ENCODE measurements at places on chromosomes 6 and 20. TPM values are rescaled to one million over a fixed set of nuclear protein-coding genes. Genes with fewer than 3 reads are reported as not detected.

Gene NCR2
- total RNA-seq = not detected

DNA sequence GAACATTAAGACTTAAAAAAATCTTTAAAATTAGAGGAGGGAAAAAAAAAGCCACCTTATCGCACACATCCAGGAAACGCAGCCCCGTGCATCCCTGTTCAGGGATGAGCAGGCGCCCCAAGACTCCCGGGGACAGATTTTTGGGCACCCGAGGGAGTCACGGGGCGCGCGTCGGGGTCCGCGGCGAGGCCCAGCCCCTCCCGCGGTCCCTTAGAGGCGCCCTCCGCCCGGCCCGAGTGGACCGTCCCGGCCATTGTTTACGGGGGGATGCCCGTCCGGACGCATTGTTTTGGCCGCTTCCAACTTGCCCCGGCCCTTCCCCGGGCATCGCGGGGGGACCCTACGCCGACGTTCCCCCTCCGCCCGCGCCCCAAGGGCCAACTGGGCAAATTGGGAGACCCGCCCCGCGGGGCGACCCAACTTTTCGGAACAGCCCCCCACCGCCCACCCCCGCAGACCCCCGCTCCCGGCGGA is 610 bp downstream of the ZNF217 start:
- no peak for DNase-seq
- H3K27me3 ChIP-seq = no peaks in the 10 kb centered on the region
- H3K27ac ChIP-seq = peak overlapping the region; percentile 93
- peaks cover under 1% of the 10 kb centered on the region for H3K4me1 ChIP-seq

GRCh38 chr6:107275330-107275865 is 160.1 kb upstream of the BEND3 start:
- no peaks in the 10 kb centered on the region for H3K4me1 ChIP-seq
- H3K4me3 ChIP-seq = no peak overlapping the region
- H3K27me3 ChIP-seq = no peaks in the 10 kb centered on the region
- H3K36me3 ChIP-seq = no peaks in the 10 kb centered on the region

DNA sequence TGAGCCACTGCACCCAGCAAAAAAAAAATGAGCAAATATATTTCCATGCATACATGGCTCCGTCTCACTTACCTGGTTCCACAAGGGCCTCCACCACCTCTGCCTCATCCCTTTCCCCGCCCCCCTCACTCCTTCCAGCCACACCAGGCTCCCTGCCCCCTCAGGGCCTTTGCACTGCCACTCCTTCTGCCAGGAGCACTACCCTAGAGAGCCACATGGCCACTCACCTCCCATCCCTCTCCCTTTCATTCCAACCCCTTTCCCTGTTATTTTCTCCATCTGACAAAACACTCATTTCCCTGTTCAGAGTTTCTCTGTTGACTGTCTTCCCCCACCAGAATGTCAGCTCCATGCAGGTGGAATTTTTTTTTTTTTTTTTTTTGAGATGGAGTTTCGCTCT is 12.8 kb downstream of the SNAI1 start:
- DNase-seq = no peak
- H3K4me3 ChIP-seq = no peak overlapping the region
- no peaks in the 10 kb centered on the region for H3K27me3 ChIP-seq
- H3K4me1 ChIP-seq = peaks cover 7% of the 10 kb centered on the region
- no peak overlapping the region for H3K27ac ChIP-seq
- no peaks in the 10 kb centered on the region for H3K36me3 ChIP-seq

Gene TMEM244
- not detected for total RNA-seq

Gene SEMG1
- not detected for total RNA-seq

- no peak overlapping the region for H3K4me3 ChIP-seq
- no peak for DNase-seq
- H3K4me1 ChIP-seq = peaks cover 21% of the 10 kb centered on the region
These were observed 33.2 kb upstream of the TAF8 start for GRCh38 chr6:42017021-42017643.

Gene KIAA0408
- not detected for total RNA-seq

DNA sequence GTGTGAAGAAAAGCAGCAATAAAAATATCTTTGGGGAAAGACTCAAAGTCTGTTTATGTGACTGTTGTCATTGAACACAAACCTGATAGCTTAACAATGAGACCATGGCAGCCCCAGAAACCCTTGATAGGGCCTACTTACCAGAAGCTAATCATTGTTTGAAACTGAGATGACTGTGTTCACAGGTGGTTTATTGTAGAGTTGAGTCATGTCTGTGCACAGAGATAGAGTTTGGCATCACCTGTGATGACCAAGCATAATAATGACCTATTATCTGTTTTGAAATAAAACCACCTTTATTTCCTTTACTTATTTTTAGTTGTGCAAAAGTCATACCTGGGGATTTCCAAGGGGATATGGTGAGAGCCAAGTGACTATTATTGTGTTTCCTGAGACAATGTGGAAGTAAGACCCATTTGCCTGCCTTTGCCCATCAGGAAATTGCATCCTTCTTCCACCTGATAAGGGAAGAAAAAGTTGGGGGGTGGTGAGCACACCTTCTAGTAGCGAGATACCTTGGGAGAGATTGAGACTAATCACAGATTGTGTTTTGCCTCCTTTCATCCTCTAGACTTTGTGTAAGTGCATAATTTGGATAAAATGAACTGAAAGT is 456.9 kb upstream of the JAG1 start:
- no peak overlapping the region for H3K4me3 ChIP-seq
- no peaks in the 10 kb centered on the region for H3K36me3 ChIP-seq
- no peaks in the 10 kb centered on the region for H3K27me3 ChIP-seq
- no peaks in the 10 kb centered on the region for H3K4me1 ChIP-seq
- H3K27ac ChIP-seq = no peak overlapping the region
- DNase-seq = peak; percentile 41

Gene KCNK16
- total RNA-seq = not detected

- no peaks in the 10 kb centered on the region for H3K36me3 ChIP-seq
- H3K27ac ChIP-seq = no peak overlapping the region
- H3K4me3 ChIP-seq = no peak overlapping the region
- DNase-seq = no peak
- no peaks in the 10 kb centered on the region for H3K4me1 ChIP-seq
- H3K27me3 ChIP-seq = no peaks in the 10 kb centered on the region
These were observed 211.5 kb downstream of the SOX4 start for GRCh38 chr6:21804941-21805610.

- H3K4me1 ChIP-seq = no peaks in the 10 kb centered on the region
- H3K36me3 ChIP-seq = no peaks in the 10 kb centered on the region
- H3K27ac ChIP-seq = no peak overlapping the region
These were observed 13.9 kb downstream of the GJA1 start for GRCh38 chr6:121449331-121449730.

DNA sequence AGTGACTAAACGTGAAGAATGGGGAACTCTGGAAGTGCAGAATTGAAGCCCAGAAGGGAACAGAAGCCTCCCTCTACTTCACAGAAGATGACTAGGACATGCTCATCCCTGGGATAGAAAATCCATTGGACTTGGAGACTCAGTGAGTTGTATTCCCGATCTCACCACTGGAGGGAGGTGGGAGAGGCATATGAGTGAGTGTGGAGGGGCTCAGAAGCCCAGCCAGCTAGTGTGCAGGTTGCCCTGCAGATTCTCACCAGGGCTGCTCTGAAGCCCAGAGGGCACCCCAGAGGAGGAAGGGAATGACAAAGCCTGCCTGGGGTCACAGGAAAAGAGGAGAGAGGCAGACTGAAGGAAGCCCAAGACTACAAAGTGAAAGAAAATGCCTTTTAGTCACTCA is 42.1 kb upstream of the HLA-E start:
- H3K27me3 ChIP-seq = peaks cover 19% of the 10 kb centered on the region
- H3K4me1 ChIP-seq = peaks cover 18% of the 10 kb centered on the region
- no peak overlapping the region for H3K4me3 ChIP-seq
- H3K36me3 ChIP-seq = no peaks in the 10 kb centered on the region
- no peak overlapping the region for H3K27ac ChIP-seq

- H3K27me3 ChIP-seq = no peaks in the 10 kb centered on the region
- H3K4me1 ChIP-seq = peaks cover 5% of the 10 kb centered on the region
- DNase-seq = no peak
- H3K27ac ChIP-seq = no peak overlapping the region
- H3K4me3 ChIP-seq = no peak overlapping the region
These were observed 3.8 kb upstream of the OGFRL1 start for GRCh38 chr6:71284785-71285184.

Gene WFDC10B
- not detected for total RNA-seq

- H3K36me3 ChIP-seq = no peaks in the 10 kb centered on the region
- peaks cover 4% of the 10 kb centered on the region for H3K4me1 ChIP-seq
- H3K27me3 ChIP-seq = no peaks in the 10 kb centered on the region
- DNase-seq = no peak
These were observed 160.4 kb downstream of the RALGAPA2 start for GRCh38 chr20:20552076-20552475.

DNA sequence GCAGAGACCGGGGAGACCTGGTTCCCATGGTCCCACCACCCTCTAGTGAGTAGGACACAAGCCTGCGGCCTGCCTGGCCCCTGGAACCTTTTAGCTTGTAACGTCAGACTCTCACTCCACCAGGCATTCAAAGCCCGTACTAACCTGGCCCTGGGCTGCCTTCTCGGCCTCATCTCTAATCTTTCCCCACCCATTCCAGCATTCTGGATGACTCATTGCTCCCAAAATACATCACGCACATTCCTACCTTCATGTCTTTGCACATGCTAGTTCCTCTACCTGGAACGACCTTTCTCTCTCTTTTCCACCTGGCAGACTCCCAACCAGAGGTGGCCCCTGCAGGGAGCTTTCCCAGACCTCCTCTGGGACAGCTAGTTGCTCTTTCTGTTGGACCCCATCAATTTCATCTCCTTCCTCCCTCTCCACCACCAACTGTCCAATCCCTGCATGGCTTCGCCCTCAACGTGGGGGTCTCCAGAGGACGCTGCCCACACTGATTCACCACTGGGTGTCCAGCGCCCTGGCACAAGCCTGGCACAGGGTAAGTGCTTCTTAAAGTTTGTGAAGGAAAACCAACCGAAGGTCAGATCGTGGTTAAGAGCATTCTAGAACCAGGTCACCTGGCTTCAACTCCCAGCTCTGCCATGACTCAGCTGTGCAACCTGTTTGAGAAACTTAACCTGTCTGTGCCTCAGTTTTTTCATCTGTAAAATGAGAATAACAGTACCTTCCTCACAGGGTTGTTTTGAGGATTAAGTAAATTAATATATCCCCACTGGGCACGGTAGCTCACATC is 35.2 kb downstream of the JPH2 start:
- H3K36me3 ChIP-seq = no peaks in the 10 kb centered on the region
- H3K27ac ChIP-seq = no peak overlapping the region
- H3K27me3 ChIP-seq = no peaks in the 10 kb centered on the region
- no peaks in the 10 kb centered on the region for H3K4me1 ChIP-seq

- no peak overlapping the region for H3K27ac ChIP-seq
- H3K36me3 ChIP-seq = no peaks in the 10 kb centered on the region
- H3K27me3 ChIP-seq = no peaks in the 10 kb centered on the region
- no peak overlapping the region for H3K4me3 ChIP-seq
- no peak for DNase-seq
These were observed 191.2 kb upstream of the RREB1 start for GRCh38 chr6:6916598-6916997.

Gene PPP1R16B
- 89.9 TPM for total RNA-seq

GRCh38 chr6:105855433-105855832 is 230.7 kb upstream of the PRDM1 start:
- H3K4me3 ChIP-seq = no peak overlapping the region
- H3K27me3 ChIP-seq = no peaks in the 10 kb centered on the region
- no peak for DNase-seq
- no peaks in the 10 kb centered on the region for H3K36me3 ChIP-seq
- no peaks in the 10 kb centered on the region for H3K4me1 ChIP-seq
- no peak overlapping the region for H3K27ac ChIP-seq

Gene INSM1
- total RNA-seq = 0.08 TPM

GRCh38 chr6:43645613-43645964 is 753 bp downstream of the RSPH9 start:
- no peaks in the 10 kb centered on the region for H3K4me1 ChIP-seq
- H3K36me3 ChIP-seq = no peaks in the 10 kb centered on the region
- no peaks in the 10 kb centered on the region for H3K27me3 ChIP-seq
- H3K4me3 ChIP-seq = peak overlapping the region; percentile 64

GRCh38 chr20:1225783-1226654 is at the start of gene RAD21L1:
Gene RAD21L1, plus strand, starts transcription at chr20:1226044. Its CDS starts 2,410 bp downstream, at chr20:1228454.
- H3K27me3 ChIP-seq = no peaks in the 10 kb centered on the region
- no peaks in the 10 kb centered on the region for H3K36me3 ChIP-seq
- H3K27ac ChIP-seq = no peak within 1 kb of the TSS
- no peak for DNase-seq

Gene C6orf163
- 1.4 TPM for total RNA-seq

DNA sequence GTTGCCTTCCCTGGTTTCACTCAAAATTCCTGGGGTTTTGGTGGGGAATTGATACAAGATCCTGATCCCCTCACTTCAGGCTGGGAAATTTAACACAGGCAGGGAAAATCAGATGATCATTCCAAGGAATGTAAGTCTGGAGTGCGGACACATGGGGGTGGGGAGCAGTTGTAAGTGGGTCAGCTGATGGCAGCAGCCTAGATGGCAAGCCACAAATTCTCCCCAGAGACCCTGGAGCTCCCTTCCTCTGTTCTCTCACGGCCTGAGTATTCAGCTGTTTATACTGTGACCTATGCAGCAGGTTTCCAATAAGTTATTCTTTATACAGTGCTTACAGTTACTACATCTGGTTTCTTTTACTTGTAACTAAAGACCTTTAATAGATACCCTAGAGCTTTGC is 144.9 kb downstream of the SH3BGRL2 start:
- peaks cover 5% of the 10 kb centered on the region for H3K4me1 ChIP-seq
- H3K4me3 ChIP-seq = no peak overlapping the region

GRCh38 chr6:48834706-48835105 is 628.3 kb downstream of the MMUT start:
- no peaks in the 10 kb centered on the region for H3K36me3 ChIP-seq
- H3K4me1 ChIP-seq = no peaks in the 10 kb centered on the region
- no peak overlapping the region for H3K4me3 ChIP-seq

Gene RIN2
- total RNA-seq = 8.5 TPM

Gene NMBR
- not detected for total RNA-seq

Gene THBD
- total RNA-seq = not detected

- H3K27ac ChIP-seq = no peak overlapping the region
- peaks cover 23% of the 10 kb centered on the region for H3K4me1 ChIP-seq
- no peak overlapping the region for H3K4me3 ChIP-seq
- H3K27me3 ChIP-seq = no peaks in the 10 kb centered on the region
These were observed 88.2 kb upstream of the ATXN1 start for GRCh38 chr6:16849280-16849987.

DNA sequence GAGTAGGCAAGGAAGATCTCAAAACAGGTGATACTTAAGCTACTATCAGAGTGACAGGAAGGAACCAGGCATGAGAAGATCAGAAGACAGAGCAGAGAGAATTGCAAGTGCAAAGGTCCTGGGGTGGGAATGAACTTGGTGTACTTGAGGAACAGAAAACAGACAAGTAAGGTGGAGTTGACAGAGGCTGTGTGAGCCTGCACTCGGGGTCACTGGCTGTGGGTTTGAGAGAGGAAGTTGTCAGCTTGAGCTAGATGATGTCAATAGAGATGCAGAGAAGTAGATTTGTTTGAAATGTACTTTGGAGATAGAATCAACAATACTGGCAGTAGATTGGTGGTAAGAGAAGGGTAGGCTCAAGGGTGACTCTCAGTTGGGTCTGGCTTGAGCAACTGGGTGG is 209.5 kb downstream of the CLIC5 start:
- H3K27me3 ChIP-seq = no peaks in the 10 kb centered on the region
- DNase-seq = no peak
- no peak overlapping the region for H3K4me3 ChIP-seq
- no peaks in the 10 kb centered on the region for H3K4me1 ChIP-seq

Gene HFE
- total RNA-seq = 3.2 TPM

Gene CNR1
- 15.4 TPM for total RNA-seq

GRCh38 chr6:31497531-31498476 is at the start of gene MICB:
Gene MICB, plus strand, starts transcription at chr6:31498145. Its CDS starts 49 bp downstream, at chr6:31498194.
- peak within 1 kb of the TSS; percentile 30 for H3K27ac ChIP-seq
- no peaks in the 10 kb centered on the region for H3K27me3 ChIP-seq
- no peaks in the 10 kb centered on the region for H3K36me3 ChIP-seq

- H3K4me3 ChIP-seq = no peak overlapping the region
- no peak overlapping the region for H3K27ac ChIP-seq
- H3K27me3 ChIP-seq = peaks cover 11% of the 10 kb centered on the region
These were observed 52.5 kb upstream of the SLC32A1 start for GRCh38 chr20:38671701-38672292.

Data from GM12878 (cell line).